ENCODE measurements at places on chromosomes 3 and 15. TPM values are rescaled to one million over a fixed set of nuclear protein-coding genes. Genes with fewer than 3 reads are reported as not detected.

DNA sequence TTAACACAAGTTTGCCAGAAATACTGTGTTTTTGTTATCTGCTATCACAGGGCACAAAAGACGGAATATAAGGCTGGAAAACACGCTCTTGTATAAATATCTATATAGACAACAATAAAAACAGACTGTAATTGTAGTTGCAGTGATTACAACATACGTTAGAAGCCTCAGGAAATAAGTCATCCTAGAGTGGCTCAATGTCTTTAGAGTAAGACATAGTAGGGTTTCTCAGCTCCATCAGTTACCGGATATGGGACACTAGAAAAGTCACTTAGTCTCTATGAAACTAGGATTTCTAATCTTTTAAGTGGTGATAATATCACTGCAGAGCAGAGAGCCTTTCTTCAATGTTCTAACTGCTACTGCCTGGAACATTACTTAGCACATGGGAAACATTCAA is 208.8 kb downstream of the STAG1 start:
- no peak for DNase-seq
- no peak overlapping the region for H3K4me3 ChIP-seq
- no peak overlapping the region for H3K27ac ChIP-seq
- no peaks in the 10 kb centered on the region for H3K36me3 ChIP-seq
- H3K27me3 ChIP-seq: no peaks in the 10 kb centered on the region

Gene MELTF
- total RNA-seq: 2.7 TPM

DNA sequence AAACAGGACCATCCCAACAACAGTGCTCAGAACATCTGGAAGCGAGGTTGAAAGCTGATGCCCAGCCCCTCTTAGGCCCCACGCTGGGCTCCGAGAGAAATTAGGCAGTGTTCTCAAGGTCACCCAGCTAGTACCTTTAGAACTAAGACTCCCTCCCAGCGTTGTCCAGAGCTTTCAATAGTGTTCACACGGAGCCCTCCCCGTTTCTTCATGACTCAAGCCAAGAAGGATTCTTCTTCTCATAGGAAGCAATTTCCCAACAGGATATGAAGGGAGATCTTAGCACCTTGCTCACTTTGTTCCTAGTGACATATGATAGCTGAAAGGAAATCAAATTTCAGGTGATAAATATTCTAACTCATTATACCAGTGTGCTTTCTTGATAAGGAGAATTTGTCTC is 244.2 kb upstream of the ST8SIA2 start:
- H3K4me1 ChIP-seq: no peaks in the 10 kb centered on the region
- no peaks in the 10 kb centered on the region for H3K27me3 ChIP-seq
- peaks cover 4% of the 10 kb centered on the region for H3K36me3 ChIP-seq

Gene CFAP100
- total RNA-seq: not detected

GRCh38 chr15:85329561-85330422 is 50.6 kb upstream of the AKAP13 start:
- H3K27ac ChIP-seq: peak overlapping the region; percentile 86
- no peaks in the 10 kb centered on the region for H3K27me3 ChIP-seq
- peak overlapping the region; percentile 51 for H3K4me3 ChIP-seq
- no peak for DNase-seq
- H3K36me3 ChIP-seq: no peaks in the 10 kb centered on the region

Gene STAC
- 33.7 TPM for total RNA-seq
